ENCODE measurements at places on chromosomes 16 and 17. TPM values are rescaled to one million over a fixed set of nuclear protein-coding genes. Genes with fewer than 3 reads are reported as not detected.

The HS3ST6 gene
- 3.3 TPM for total RNA-seq

The LMF1 gene
- 11.2 TPM for total RNA-seq

The ACSM5 gene
- not detected for total RNA-seq

The MT1A gene
- total RNA-seq = 17.8 TPM

The RND2 gene
- total RNA-seq = 0.13 TPM

The PPP1R1B gene
- not detected for total RNA-seq

The CES5A gene
- not detected for total RNA-seq

The PRKCB gene
- total RNA-seq = 0.15 TPM

The SIRT7 gene
- total RNA-seq = 42.5 TPM

The SLC5A10 gene
- total RNA-seq = 0.18 TPM

The RNF222 gene
- total RNA-seq = not detected

The PRSS22 gene
- 2.0 TPM for total RNA-seq

The PRR35 gene
- total RNA-seq = 0.13 TPM

The MYL11 gene
- not detected for total RNA-seq

The KIF18B gene
- 40.2 TPM for total RNA-seq

The TTYH2 gene
- total RNA-seq = 1.9 TPM

The SHPK gene
- 16.6 TPM for total RNA-seq

The SLC22A31 gene
- 1.1 TPM for total RNA-seq

The ABCA6 gene
- total RNA-seq = 0.23 TPM

The GNGT2 gene
- total RNA-seq = 0.44 TPM

The MSLN gene
- 3.1 TPM for total RNA-seq

The CA5A gene
- total RNA-seq = not detected

The RRAD gene
- 12.1 TPM for total RNA-seq

The RPL13 gene
- total RNA-seq = 4,234 TPM

Measured in A549 treated with RU486 at 1 μM for 4 hours (cell line).